ENCODE measurements at places on chromosomes 1 and 21. TPM values are rescaled to one million over a fixed set of nuclear protein-coding genes. Genes with fewer than 3 reads are reported as not detected.

GRCh38 chr1:118290046-118290445, 105.0 kb upstream of the SPAG17 start:
- no peaks in the 10 kb centered on the region for H3K27me3 ChIP-seq
- H3K36me3 ChIP-seq = no peaks in the 10 kb centered on the region
- no peak overlapping the region for H3K4me3 ChIP-seq
- H3K4me1 ChIP-seq = peaks cover 2% of the 10 kb centered on the region
- no peak overlapping the region for H3K27ac ChIP-seq
- DNase-seq = no peak

GRCh38 chr21:36708286-36709029, 9.5 kb downstream of the SIM2 start:
- no peak overlapping the region for H3K27ac ChIP-seq
- peaks cover 100% of the 10 kb centered on the region for H3K27me3 ChIP-seq
- peak overlapping the region; percentile 69 for H3K4me3 ChIP-seq
- H3K36me3 ChIP-seq = no peaks in the 10 kb centered on the region

Gene UBL4B
- not detected for total RNA-seq

Gene TTC24
- 0.11 TPM for total RNA-seq

DNA sequence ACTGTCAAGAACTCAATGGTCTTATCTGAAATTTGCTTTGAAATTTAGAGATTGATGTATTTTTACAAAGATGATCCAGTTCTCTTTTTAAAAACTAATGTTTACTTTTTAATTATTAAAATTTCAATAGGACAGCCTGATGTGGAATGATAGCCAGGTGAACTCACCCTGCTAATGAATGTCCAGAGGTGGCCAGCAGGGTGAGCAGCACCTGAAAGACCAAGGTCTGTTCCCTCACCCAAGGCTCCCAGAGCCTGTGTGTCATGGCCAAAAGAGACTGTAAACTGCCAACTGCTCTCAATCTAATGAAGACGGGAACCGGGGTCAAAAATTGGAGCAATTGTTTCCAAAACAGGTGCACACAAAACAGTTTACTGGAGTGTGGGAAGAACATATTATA, 340.4 kb downstream of the DISC1 start:
- H3K4me3 ChIP-seq = no peak overlapping the region
- H3K27me3 ChIP-seq = no peaks in the 10 kb centered on the region
- DNase-seq = peak; percentile 21
- peaks cover 7% of the 10 kb centered on the region for H3K4me1 ChIP-seq

DNA sequence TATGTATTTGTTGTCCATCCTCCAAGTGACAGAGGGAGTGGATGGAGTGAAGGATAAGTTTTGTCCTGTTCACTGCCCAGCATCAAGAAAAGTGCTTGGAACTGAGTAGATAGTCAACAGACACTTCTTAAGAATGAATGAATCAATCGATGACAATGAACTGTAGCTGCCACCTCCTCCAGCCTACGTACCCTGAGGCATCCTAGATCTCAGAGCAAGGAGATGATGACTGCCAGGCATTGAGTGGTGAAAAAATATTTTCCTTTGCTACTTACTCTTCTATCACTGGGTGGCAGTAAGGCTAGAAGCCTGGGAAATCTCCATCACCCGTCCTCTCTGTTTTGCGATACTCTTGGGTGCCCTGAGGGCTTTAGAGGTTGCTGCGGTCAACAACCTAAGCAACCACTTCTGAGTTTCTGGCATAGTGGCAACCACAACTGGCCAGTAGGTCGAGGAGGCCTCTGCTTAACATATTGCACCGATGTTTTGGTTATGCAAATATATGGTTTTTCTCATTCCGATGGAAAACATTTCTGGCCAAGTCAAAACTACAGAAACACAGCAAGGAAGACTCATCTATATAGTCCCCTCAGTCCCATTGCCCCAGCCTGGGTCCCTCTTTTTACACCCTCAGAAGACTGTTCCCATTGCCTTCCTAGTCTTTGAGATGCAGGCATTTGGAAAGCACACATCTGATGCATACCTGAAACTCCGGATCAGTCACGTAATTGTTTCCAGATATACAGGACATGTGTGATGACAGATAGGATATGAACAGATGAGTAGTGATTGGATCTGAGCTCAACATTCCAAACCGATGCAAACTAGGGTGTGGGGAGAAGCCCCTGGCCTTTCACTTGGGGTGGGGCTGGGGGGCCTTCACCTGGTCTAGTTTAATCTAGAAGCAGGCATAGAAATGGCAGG, 136.8 kb downstream of the RUNX1 start:
- H3K36me3 ChIP-seq = no peaks in the 10 kb centered on the region
- H3K27me3 ChIP-seq = peaks cover 2% of the 10 kb centered on the region
- no peak overlapping the region for H3K27ac ChIP-seq

- no peaks in the 10 kb centered on the region for H3K27me3 ChIP-seq
- DNase-seq = no peak
- no peak overlapping the region for H3K27ac ChIP-seq
- no peak overlapping the region for H3K4me3 ChIP-seq
These were observed 18.2 kb downstream of the SLC6A9 start for GRCh38 chr1:44012941-44013609.

GRCh38 chr1:156136970-156137483, 16.4 kb upstream of the SEMA4A start:
- no peak overlapping the region for H3K4me3 ChIP-seq
- H3K4me1 ChIP-seq = peaks cover 9% of the 10 kb centered on the region
- no peaks in the 10 kb centered on the region for H3K27me3 ChIP-seq
- H3K27ac ChIP-seq = no peak overlapping the region
- peaks cover 9% of the 10 kb centered on the region for H3K36me3 ChIP-seq
- peak; percentile 55 for DNase-seq

DNA sequence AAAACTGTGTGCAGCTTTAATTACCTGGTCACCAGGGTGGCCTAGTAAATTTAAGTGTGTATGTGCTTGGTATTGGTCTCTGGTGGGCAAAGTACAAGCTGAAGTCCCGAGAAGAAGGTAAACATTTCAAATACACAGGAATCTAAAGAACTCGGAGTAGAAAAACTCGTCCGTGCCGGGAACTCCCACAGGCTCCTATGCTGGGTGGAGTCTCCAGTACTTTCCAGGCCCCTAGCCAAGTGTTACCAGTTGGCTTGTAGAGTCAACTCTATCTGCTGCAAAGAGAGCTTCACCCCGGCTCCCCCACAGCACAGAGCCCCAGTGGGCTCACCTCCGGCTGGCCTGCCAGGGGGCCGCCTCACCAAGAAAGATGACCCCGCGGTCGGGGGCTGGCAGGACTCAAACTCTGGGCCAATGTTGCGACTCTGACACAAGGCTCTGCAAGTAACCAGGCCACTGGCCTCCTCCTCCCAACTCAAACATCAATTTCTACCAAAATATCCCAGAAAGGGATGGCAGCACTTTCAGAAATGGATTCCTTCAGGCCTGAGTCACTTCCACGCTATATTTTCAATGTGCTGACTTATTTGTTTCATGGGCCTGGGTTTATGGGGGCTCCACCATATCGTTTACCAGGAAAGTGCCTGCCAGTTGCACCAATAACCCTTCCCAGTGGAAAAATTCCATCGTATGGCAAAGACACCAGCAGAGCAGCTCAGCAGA, 73.9 kb downstream of the SLC66A1 start:
- H3K36me3 ChIP-seq = peaks cover 34% of the 10 kb centered on the region
- H3K4me1 ChIP-seq = peaks cover 3% of the 10 kb centered on the region
- DNase-seq = no peak

DNA sequence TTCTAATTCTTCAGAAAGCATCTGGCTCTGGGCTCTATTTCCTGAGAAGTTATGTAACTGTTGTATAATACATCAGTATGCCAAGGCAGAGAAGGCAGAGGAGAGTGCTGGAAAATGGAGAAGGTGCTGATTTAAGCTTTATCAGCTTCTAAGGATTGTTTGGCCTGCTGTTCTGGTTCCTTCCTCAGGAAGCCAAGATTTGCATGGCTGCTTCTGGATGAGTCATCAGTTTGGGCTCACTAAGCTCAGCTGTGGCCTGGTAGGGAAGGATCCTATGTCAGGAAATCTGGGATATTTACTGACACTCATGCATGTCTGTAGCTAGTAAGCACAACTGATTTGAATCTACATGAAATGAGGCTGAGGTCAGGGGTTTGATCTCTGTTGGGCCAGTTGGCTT, 73.2 kb upstream of the ADGRL4 start:
- H3K27ac ChIP-seq = peak overlapping the region; percentile 70
- peak; percentile 15 for DNase-seq
- peaks cover 11% of the 10 kb centered on the region for H3K4me1 ChIP-seq
- H3K4me3 ChIP-seq = no peak overlapping the region

GRCh38 chr1:113929750-113930498, 800 bp downstream of the HIPK1 start:
- H3K4me3 ChIP-seq = peak overlapping the region; percentile 93
- no peak for DNase-seq
- H3K4me1 ChIP-seq = peaks cover 36% of the 10 kb centered on the region
- peaks cover 10% of the 10 kb centered on the region for H3K27me3 ChIP-seq
- no peaks in the 10 kb centered on the region for H3K36me3 ChIP-seq

DNA sequence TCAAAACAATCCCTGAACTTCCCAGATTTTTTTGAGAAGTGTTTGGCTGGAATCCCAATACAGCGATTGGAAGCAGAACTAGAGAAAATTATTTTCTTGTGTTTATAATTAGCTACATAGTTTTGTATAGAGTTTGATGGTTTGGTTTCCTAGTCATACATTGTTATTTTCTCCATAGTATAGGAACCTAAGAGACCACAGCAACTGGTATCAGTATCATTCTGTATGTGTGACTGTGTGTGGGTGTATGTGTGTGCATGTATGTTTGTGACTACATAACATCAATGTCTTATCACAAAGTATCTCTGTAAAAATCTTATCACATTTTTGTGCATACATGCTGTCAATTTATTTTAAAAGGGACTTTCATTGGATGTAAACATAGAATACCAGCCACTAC, 780.5 kb downstream of the MRPL39 start:
- no peaks in the 10 kb centered on the region for H3K4me1 ChIP-seq
- DNase-seq = no peak
- no peak overlapping the region for H3K27ac ChIP-seq
- H3K4me3 ChIP-seq = no peak overlapping the region
- peaks cover 13% of the 10 kb centered on the region for H3K36me3 ChIP-seq

Gene CAMK1G
- total RNA-seq = 0.50 TPM

DNA sequence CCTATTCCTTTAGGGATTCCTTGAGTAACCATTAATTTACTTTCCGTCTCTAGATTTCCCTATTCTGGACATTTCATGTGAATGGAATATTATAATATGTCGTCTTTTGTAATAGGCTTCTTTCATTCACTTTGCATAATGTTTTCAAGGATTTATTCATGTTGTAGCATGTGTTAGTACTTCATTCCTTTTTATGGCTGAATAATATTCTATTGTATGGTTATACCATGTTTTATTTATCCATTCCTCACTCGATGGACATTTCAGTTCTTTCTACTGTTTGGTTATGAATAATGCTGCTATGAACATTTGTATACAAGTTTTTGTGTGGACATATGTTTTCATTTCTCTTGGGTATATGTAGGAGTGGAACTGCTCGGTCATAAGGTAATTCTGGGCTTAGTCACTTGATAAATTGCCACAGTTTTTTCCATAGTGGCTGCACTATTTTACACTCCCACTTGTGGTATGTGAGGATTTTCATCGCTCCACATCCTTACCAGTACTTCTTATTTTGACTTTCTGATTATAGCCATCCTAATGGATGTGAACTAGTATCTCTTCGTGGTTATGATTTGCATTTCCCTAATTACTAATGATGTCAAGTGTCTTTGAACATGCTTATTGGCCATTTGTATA, 17.7 kb downstream of the PPP2R5A start:
- H3K4me1 ChIP-seq = peaks cover 4% of the 10 kb centered on the region
- H3K27ac ChIP-seq = no peak overlapping the region
- DNase-seq = no peak
- H3K36me3 ChIP-seq = peaks cover 12% of the 10 kb centered on the region

GRCh38 chr1:5415606-5416005, 576.6 kb downstream of the NPHP4 start:
- peaks cover 11% of the 10 kb centered on the region for H3K27me3 ChIP-seq
- H3K4me1 ChIP-seq = no peaks in the 10 kb centered on the region
- no peak for DNase-seq
- H3K36me3 ChIP-seq = peaks cover 73% of the 10 kb centered on the region

GRCh38 chr21:30981403-30981802, 56.9 kb downstream of the KRTAP19-8 start:
- H3K27ac ChIP-seq = peak overlapping the region; percentile 58
- H3K4me3 ChIP-seq = no peak overlapping the region
- DNase-seq = peak; percentile 15
- peaks cover 51% of the 10 kb centered on the region for H3K4me1 ChIP-seq

- no peak overlapping the region for H3K27ac ChIP-seq
- H3K4me1 ChIP-seq = no peaks in the 10 kb centered on the region
- H3K27me3 ChIP-seq = no peaks in the 10 kb centered on the region
- H3K36me3 ChIP-seq = peaks cover 7% of the 10 kb centered on the region
These were observed 94.8 kb upstream of the MPC2 start for GRCh38 chr1:168031627-168032026.

- peaks cover 16% of the 10 kb centered on the region for H3K36me3 ChIP-seq
- peaks cover under 1% of the 10 kb centered on the region for H3K27me3 ChIP-seq
- H3K4me1 ChIP-seq = no peaks in the 10 kb centered on the region
- no peak for DNase-seq
- H3K27ac ChIP-seq = no peak overlapping the region
These were observed 1476.2 kb downstream of the MRPL39 start for GRCh38 chr21:24131056-24131455.

DNA sequence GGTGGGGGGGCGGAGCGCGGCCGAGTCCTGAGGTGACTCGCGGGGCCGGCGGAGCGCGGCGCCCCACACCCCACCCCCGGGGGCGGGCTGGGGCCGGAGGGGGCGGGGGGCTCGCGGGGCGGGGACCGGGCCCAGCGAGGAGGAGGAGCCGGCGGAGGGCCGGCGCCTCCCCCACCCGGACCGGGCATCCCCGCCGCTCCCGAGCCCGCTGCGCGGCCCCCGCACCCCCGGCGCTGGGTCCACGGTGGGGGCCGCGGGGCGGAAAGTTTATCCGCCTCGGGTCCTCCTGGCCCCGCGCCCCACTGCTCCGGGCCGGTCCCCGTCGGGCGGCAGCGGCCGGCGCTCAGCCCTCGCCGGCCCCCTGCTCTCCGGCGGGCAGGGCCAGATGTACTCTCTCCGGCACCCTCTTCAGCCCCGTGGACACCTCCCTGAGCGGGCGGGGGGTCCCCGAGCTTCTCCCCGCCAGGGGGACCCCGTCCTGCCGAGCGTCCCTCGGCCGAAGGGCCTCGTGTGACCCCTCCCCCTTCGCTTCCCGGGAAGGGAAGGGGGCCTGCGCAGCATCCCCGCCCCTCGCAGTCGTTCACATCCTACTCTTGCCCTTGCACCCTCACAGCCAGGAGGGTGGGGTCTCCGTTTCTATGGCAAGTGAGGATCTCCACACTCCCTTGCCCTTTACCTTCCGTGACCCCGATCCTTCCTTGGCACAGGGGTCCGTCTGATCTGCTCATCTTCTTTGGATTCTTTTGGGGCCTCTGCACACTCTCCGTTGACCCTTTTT, 663 bp downstream of the CAMTA1 start:
- no peaks in the 10 kb centered on the region for H3K27me3 ChIP-seq
- H3K36me3 ChIP-seq = no peaks in the 10 kb centered on the region
- peak overlapping the region; percentile 95 for H3K27ac ChIP-seq
- peak overlapping the region; percentile 98 for H3K4me3 ChIP-seq
- DNase-seq = peak; percentile 56

Gene LRRIQ3
- total RNA-seq = 0.46 TPM

Gene MARK1
- total RNA-seq = 18.6 TPM

GRCh38 chr1:180271272-180272255, 41.5 kb downstream of the LHX4 start:
- H3K4me1 ChIP-seq = peaks cover 48% of the 10 kb centered on the region
- H3K36me3 ChIP-seq = peaks cover 44% of the 10 kb centered on the region
- peak overlapping the region; percentile 81 for H3K27ac ChIP-seq

Data from WTC11 (cell line).